ENCODE measurements at places on chromosomes 1 and 21.
A peak's percentile ranks its signal among the peaks of the same experiment; 100 is the strongest.

GRCh38 chr1:178064191-178064821, 29.6 kb upstream of the RASAL2 start:
- peak; percentile 62 for DNase-seq

- DNase-seq, result no peak
Observed at GRCh38 chr1:106268070-106268469, 788.4 kb upstream of the PRMT6 start.

DNA sequence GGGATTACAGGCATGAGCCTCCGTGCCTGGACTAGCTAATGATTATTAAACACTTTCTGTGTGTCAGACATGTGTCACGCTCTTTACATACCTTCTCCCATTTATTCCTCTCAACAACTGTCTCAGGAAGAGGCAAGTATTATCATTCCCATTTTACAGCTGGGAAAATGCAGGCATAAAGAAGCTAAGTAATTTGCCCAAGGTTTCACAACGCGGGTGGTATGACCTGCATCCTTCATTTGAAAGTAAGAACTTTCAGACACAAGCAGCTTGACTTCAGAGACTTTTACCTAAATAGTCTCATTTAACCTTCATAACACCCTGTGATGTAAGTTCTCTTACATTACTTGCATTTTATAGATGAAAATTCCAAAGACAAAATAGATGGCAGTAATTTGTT, 1.0 kb upstream of the ZSCAN20 start:
- no peak for DNase-seq

DNA sequence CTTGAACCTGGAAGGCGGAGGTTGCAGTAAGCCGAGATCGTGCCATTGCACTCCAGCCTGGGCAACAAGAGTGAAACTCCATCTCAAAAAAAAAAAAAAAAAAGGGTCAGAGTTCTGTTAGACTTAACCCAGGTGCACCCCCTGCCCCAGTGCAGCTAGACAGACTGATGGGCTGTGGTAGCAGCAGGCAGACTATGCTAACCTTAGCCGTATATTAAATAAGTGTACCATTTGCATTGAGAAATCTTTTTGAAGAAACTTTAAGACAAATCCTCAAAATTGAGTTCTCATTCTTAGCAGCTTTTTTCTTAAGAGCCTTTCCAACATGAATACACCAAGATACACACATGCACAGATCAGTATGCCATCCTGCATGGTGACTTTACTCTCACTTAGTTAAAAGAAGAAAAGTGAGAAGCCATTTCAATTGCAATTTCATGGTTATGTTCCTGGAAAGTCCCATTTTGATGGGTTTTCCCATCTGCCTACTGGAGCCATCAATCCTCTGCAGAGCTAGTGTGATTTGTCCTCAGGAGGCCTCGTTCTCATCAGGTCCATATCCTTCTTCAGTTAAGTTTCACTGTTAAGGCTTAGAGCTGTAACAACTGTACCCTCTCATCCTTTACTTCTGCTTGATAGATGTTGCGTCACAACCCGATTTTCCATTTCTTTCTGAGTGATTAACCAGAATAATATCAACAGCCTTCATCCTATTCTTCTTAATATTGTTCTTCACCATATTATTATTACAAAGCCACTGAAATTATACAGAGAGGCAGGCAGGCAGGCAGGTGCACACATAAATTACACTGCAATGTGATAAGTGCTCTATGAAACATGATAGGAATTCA, 7.3 kb downstream of the FCRLB start:
- no peak for DNase-seq

GRCh38 chr1:246106342-246106763, 400.7 kb downstream of the SMYD3 start:
- no peak for DNase-seq

DNA sequence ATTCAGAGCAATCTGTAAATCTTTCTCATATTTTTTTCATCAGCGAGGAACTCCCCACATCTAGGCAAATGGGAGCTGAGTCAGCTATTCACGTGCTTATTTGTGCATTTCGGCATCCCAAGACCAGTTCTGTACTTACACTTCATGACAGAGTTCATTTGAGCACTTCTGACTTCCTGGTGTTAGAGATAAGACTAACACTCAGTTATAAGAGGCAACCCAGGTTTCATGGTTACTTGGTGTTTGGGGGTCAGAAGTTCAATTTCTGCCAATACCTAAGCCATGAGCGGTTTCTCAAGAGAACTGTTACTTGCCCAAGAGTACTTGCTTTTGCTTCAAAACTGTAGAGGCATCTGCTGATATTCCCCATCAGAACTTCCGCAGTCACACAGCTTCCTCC, 24.1 kb upstream of the DESI2 start:
- no peak for DNase-seq

GRCh38 chr1:206891412-206891811, 5.8 kb upstream of the IL24 start:
- no peak for DNase-seq

GRCh38 chr1:81574408-81574807, 226.3 kb upstream of the ADGRL2 start:
- no peak for DNase-seq

DNA sequence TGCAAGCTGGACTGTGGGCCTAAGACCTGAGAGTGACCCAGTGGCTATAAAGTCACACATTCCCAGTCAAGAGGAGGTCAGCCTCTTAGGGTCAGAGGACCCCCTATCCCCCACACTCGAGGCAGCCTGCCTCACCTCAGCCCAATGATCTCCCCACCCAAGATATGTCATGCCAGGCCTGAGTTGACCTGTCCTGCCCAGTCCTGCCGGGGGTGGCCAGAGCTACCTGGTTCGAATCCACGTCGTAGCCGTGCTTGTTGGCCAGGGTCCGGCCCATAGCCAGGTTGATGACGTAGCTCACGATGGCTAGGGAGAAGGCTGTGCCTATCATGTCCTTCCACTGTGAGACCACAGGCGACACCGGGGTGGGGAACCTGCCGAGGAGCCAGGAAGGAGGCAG, 15.6 kb downstream of the SLC26A9 start:
- no peak for DNase-seq

GRCh38 chr1:214897581-214897980, 185.0 kb upstream of the KCNK2 start:
- DNase-seq, result no peak

- no peak for DNase-seq
Observed at GRCh38 chr1:208234721-208235120, 9.5 kb downstream of the PLXNA2 start.

- DNase-seq, result no peak
Observed at GRCh38 chr1:165481820-165482532, 37.0 kb upstream of the RXRG start.

- DNase-seq, result no peak
Observed at GRCh38 chr1:196309386-196309785, 298.9 kb downstream of the KCNT2 start.

- no peak for DNase-seq
Observed at GRCh38 chr21:45155910-45156309, 81.5 kb downstream of the ADARB1 start.

- no peak for DNase-seq
Observed at GRCh38 chr21:42093991-42094421, 22.9 kb downstream of the UMODL1 start.

GRCh38 chr1:6795203-6795602, 9.9 kb downstream of the CAMTA1 start:
- DNase-seq, result no peak

DNA sequence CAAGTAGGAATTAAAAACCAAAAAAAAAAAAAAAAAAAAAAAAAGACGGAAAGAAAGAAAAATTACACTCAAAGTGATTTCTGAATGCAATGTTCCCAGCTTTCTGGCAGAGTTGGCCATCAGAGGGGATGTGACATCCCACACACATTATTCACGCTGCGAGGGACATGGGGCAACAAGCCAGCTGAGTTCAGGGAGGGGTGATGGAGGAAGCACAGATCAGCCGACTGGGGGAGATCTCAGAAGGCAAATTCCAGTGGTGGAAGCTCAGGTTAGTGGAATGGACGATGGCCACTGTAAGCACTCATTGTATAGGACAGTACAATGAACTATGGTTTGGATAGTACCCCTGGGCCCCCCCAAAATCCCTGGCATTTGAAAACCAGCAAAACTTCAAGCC, 311.9 kb downstream of the PCP4 start:
- no peak for DNase-seq

DNA sequence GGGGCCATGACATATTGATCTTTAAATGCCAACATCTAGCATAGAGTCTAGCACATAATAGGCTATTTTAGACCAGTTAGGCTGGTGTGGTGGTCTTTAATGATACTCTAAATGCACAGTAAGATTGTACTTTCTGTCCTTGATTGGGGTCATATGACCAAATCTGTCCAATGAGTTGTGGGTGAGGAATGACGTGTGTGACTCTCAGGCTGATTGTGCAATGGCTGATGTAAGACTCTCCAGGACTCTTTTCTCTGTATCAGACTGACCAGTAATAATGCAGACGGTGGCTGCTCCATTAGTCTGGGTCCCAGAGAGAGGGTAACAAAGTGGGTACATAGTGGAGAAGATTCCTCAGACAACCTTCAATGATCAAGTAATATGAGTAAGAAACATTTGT, 541.6 kb upstream of the CAMK1G start:
- no peak for DNase-seq

- DNase-seq, result no peak
Observed at GRCh38 chr1:6958407-6959030, 173.3 kb downstream of the CAMTA1 start.
